Urothelium cell line (cell line): ENCODE measurements at places on chromosomes 6 and 20.

DNA sequence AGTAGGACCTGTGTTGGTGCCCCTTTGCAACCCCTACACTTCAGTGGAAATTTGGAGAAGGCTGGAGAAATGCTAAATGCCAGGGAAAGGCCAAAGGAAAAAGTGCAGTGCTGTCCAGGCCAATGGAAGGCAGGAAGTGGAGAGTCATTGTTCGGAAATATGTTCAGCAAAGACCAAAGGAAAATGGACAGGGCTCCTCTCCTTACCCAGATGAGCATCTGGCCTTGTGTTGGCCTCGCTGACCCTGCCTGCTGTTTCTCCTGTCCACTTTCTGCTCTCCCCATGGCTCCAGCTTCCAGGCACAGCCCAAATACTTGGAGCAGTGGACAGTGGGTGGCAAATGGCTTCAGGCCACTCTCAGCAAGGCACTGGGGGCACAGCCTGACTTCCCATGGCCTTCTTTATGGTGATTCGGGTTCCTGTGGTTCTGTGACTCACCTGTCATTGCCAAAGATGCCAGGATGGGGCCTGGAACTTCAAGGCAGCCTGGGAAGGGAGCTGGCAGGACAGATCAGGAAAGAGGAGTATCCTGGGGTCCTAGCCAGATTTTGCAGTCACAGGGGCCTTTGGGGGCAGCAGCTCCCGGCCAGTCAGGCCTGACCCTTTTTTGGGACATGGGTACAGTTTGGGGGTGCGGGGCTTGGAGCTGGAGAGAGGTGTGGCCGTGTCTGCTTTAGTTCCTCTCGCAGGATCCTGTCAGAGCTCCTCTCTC, 190.9 kb upstream of the SLC24A3 start:
- DNase-seq, result no peak

DNA sequence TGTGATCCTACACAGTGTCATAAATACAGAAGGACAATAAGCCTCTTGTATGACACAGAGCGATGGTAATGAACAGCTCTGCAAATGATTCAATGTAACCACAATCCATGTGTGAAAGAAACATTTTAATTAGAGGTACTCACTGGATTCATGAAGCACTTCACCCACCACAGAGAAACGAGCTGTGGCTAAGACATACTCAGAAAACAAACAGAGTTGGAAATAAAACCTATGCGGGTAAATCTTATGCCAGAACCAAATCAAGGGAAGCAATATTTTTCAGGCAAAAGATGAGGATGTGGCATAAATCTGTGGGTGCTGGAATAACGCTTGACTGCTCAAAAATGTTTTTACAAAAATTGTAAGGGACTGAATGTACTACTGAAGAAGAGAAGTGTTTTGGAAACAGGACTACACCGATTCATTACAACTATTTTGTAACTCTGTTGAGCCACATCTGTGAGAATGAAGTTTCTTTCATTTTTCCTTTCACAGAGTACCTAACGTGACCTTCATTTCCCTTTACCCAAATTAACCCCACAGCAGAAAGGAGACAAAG, 112.1 kb downstream of the WDR27 start:
- DNase-seq, result no peak

DNA sequence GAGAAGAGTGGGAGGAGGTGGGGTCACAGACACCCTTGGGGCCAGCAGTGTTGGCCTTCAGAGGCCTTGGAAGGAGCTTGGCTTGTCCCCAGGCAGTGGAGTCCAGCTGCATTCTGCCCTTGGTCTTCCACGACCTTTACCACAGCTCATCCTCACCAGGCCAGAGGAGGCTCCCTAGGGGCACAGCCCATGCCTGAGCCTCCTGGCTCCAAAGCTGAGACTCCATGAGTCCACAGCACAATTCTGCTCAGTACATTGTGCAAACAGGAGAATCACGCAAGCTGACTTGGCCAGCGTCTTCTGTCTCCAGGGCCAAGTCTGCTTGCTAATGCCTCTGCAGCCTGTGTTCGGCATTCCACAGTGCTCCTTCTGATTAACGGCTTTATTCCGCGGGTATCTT, 337.2 kb downstream of the SMOC2 start:
- DNase-seq, result no peak

- DNase-seq, result peak; percentile 95
Observed at GRCh38 chr20:50561379-50562078, 51.3 kb downstream of the PTPN1 start.
